ENCODE measurements at places on chromosomes 2 and 18.

GRCh38 chr2:21794611-21795010 lies 670.8 kb downstream of the TDRD15 start:
- DNase-seq: no peak

GRCh38 chr2:106953236-106953635 lies 67.3 kb upstream of the ST6GAL2 start:
- no peak for DNase-seq

- DNase-seq: no peak
These were observed 25.2 kb upstream of the GPR55 start for GRCh38 chr2:230949966-230950873.

DNA sequence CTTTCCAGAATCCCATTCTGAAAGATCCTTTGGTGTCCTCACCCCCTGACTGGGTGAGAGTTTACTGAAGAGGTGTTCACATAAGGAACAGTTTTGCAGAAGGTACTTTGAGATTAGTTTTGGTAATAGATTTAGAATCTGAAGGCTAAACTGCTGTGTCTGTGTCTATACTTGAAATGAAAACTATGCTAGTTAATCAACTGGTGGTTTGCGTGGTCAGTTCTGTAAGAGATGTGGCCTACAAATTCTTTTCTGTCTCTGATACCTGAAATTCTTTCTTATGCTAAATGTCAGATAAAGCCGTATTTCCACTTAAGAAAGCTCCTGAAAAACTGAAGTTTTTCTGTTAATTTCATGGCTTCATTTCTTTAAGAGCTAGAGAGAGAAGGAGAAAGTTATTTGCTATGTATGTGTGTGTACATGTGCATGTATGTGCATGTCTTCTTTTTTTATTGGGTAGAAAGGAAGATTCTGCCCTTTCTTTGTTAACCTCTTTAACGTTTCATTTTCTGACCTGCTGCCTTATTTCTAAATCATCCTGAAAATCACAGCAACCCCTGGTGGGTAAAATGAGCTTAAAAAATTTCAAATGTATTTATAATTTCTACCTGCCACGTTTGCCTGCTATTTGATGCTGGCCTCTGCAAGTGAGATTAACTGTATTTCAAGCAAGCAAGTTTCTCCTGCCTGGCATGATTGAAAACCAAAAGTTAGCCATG lies 552.0 kb upstream of the NRP2 start:
- no peak for DNase-seq

DNA sequence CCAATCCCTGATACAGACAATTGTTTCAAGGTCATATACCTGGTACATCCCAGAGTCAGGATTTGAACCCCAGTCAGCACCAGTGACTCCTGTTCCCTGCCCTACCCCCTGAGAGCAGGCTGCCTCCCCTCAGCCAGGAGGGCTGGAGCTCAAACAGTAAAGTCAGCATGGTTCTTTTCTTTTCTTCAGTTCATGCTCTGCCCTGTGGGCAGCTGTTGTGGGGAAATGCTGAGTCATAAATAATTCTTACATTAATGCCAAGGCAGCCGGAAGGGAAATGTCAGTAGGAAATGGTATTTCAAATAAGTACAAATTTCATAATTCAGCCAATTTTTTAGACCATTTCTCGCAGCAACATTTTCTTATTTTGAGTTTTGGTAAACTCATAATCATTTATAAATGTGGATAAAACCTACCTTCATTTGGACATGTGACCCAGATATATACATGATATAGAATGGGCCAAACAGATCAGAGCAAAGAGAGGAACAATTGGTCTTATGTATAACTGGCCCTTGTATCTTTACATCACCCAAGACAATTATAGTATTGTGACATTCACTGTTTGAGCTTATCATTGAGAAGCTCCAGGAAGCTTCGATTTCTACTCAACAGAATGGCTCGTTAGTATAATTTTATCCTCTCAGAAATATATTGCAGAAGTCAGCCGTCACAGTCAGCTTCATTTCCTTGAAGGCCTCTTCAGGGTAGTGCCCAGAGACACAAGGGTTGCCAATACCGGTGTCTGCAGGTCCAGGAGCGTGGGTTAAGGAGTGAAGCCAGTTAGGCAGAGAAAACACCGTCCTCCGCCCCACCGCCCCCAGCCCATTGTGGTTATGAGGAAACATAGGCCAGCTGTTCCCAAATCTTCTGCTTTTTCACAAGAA lies 28.0 kb upstream of the SCYGR1 start:
- DNase-seq: no peak

DNA sequence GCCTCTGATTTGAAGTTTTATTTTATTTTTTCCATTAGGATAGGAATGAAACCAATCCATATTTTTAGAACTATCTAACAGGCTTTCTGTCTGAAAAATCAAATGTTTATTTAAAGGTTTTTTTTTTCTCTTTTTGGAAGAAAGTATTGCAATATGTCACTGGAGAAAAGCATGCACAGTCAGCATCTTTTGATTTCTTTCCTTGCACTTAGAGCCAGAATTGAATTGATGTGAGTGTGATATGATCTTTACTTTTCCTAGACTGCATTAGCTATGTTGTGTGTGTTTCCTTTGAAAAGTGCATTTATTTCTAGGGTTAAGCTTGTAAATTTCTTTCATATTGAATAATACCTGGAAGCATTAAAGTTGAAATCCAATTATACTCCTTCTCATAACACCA lies 87.6 kb downstream of the ASXL3 start:
- no peak for DNase-seq

- no peak for DNase-seq
These were observed 52.4 kb upstream of the B3GNT7 start for GRCh38 chr2:231343006-231343710.

DNA sequence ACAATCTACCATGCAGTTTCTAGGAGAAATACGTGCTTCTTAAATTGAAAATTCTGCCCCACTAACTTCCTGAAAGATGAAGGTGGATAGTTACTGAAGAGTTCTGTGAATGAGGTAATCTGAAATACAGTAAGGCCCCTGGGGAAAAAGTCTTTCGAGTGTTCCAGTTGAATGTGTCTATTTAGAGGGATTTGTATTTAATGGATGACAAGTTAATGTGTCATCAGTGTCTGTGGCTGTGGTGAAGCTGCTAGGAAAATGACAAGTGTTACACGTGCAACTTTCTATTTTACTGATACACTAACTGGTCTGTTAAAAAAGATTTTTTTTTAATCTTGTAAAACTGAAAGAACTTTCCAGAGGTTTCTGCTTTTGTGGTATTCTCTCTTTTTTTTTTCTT lies 384.6 kb downstream of the STK39 start:
- no peak for DNase-seq

DNA sequence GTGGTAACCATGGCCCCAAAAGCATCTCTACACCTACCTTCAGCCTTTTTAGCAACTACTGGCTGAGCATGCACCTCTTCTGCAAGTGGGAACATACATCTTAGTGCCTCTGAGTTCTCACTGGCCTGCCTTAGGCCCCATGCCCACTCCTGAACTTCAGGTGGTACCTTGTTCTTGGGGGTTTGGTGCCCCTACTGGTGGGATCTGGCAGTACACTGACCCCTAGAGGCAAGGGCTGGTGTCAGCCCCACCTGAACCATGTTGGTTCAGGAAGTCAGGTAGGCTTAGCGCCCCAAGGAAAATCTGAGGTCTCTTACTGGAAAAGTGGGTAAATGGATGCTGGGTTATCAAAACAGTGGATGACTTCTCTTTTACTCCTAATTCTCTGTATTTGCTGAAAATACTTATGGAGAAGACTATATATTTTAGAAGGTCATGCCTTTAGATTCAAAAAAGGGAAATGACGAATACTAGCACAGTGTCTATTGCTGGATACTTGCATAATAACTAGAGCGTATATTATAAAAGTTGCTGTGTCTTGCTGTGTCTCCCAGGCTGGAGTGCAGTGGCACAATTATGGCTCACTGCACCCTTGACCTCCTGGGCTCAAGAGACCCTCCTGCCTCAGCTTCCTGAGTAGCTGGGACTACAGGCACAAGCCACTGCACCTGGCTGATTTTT lies 84.6 kb downstream of the RAB31 start:
- no peak for DNase-seq

- DNase-seq: no peak
These were observed 198.3 kb upstream of the FIGN start for GRCh38 chr2:163934131-163934530.

- no peak for DNase-seq
These were observed 32.2 kb downstream of the PLEKHA3 start for GRCh38 chr2:178512484-178512883.

DNA sequence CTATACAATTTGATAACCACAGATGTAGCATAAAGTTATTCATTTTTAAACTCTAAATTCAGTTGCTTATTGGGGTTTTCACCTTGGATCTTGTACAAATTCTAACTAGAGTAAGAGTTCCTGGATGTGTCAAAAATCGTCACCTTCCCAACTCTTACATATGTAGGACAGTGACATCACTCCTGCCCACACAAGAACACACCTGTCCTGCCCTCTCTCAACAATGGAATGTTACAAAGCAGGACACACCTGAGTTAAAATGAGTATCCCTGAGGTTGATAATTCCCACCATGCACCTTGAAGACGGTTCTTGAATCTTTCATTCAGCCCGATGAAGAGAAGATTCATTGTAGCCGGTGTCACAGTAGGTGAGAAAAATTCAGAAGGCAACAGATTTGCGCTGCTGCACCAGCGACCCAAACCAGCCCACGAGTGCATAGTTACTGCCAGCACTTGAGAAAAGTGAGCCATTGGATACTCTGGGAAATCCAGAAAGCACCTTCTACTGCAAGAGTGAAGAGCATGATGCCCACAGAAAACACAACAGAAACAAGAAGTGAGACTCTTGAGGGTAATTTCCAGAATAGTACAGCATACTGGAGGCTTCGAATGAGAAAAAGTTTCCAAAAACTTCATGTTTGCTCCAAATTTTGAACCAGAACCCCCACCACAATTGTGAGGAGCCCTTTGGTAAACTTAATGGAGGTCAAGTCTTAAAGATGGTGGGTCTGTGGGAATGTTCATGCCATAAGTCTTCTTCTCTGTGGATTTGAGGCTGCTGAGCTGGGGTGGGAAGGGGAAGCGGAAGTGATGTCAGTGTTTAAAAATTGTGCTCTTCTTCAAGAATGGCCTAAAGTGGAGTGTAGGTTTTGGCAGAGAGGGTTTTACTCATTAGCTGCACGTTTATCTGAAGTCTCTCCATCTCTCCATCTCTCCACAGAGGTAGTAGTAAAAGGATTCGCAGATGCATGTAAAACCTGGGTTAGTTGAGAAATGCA lies 34.7 kb upstream of the ADAM23 start:
- no peak for DNase-seq

GRCh38 chr2:2581331-2582159 lies 250.5 kb upstream of the MYT1L start:
- DNase-seq: no peak

DNA sequence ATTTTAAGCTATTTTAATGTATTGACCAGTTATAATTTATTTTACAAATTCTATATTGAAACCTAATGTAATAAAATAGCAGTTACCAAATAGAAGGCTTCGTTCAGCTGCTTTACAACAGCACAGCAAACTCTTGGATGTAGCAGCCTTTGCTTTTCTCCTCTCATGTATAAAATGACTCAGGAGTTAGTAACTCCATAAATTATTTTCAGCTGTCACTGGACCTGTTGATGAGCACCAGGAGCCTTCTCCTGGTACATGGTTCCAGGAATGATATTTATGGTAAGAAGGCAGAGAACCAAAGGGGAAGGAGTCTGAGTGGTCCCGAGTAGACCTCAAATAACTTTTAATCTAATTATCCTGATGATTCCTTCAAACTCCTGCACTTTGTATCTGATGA lies 256.4 kb upstream of the NETO1 start:
- no peak for DNase-seq

DNA sequence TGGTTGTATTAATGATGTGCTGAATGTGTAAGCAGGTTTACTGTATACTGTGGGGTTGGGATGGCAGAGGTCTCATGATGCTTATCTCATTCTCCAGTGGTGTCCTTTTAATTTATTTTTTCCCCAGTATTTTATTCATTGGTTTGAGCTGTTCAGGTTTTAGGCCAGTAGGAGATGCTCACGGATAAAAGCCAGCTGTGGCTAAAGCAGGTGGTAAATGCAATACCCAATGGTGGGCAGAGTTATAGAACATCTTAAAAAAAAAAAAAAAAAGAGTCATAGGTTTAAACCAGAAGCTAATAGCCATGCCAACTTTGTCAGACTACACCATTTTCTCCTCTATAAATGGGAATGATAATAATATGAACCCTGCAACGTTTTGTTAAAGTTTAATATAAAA lies 57.8 kb upstream of the NEUROD1 start:
- DNase-seq: no peak
